ENCODE measurements at places on chromosomes 2 and 18.

- no peak for DNase-seq
These were observed 67.2 kb downstream of the SPRED2 start for GRCh38 chr2:65364986-65365733.

DNA sequence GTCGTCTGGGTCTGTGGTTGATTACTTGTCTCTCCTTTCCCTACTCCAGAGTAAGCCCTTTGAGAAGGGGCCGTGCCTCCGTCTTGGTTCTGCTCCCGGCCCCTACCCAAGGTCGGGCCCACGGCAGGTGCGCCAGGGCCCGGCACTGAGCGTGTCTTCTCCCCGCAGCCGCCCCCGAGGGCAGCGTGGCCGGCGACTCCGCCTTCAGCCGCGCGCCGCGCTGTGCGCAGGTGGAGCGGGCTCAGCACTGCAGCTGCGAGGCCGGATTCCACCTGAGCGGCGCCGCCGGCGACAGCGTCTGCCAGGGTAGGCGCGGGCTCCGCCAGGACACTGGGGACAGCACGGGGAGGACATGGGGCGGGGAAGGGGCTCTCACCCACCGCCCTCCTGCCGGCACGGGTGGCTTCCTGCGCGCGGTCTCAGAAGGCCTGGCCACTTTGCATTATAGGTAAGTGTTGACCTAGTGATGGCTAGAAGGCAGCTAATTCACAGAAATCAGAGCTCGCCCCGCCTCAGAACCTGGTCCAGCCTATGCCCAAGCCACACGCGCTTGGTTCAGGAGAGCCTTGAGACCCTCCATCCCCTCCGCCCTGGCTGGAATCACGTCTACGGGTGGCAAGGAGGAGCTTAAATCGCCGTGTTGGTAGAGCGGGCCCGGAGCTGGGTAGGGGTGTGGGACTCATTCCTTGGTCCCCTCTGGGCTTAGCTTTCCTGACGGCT is 43.5 kb downstream of the FBLN7 start:
- DNase-seq: no peak

DNA sequence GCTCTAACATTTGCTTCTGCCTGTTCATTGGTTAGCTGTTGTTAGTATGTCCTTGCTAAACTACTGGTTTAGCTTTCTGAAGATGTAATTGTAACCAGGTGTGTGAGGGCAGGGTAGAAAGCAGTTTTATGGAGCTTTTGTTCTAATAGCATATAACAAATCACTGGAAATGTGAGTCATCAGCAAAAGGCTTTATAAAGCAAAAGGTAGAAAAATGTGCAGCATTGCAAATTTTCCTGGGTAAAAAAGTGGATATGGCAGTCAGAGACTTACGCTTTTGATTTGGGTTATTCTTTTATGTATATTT is 85.3 kb downstream of the ZNF407 start:
- DNase-seq: peak; percentile 55

DNA sequence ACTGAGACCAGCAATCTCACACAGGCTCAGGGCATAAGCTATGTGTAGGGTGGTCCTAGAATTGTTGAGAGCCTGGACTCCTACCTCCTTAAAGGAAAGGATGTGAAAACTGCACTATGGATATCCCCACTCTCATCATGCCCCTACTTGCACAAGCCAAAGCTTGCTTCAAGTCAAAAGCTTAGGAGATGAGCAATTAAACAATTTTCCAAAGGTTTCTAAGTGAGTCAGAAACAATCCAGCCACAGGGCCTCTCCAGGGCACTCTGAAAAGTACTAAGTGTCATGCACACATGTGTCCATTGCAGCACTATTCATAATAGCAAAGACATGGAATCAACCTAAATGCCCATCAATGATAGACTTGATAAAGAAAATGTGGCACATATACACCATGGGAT is 215.4 kb downstream of the AFF3 start:
- DNase-seq: no peak

GRCh38 chr2:120629241-120629895 is 106.3 kb upstream of the GLI2 start:
- DNase-seq: no peak

GRCh38 chr18:37247497-37248161 is 318.0 kb downstream of the CELF4 start:
- DNase-seq: no peak

DNA sequence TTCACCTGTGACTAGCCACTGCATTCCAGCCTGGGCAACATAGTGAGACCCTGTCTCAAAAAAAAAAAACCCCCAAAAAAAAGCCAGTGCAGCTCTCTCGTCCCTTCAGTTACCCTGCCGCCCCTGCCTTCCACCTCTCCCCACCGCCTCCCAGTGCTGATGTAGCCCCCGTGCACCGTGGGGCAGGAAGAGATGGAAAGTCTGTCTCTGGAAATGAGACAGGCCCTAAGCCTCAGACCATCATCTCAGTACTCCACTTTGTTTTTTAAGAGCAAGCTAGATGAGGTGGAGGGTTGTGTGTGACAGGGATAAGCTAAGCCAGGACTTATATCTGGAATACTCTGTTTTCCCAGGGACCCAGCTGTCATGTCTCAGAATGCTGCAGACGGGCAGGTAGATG is 32.0 kb downstream of the MERTK start:
- no peak for DNase-seq

GRCh38 chr2:46471-47345 is at the start of gene FAM110C:
Gene FAM110C (minus strand): TSS chr2:46505. CDS start chr2:46385, 120 bp downstream.
- DNase-seq: no peak

- no peak for DNase-seq
These were observed 97.6 kb upstream of the RAB6C start for GRCh38 chr2:129881786-129882396.

GRCh38 chr2:37601569-37601968 is 69.9 kb downstream of the CDC42EP3 start:
- DNase-seq: no peak

GRCh38 chr2:210860276-210860675 is 303.9 kb downstream of the CPS1 start:
- peak; percentile 50 for DNase-seq

DNA sequence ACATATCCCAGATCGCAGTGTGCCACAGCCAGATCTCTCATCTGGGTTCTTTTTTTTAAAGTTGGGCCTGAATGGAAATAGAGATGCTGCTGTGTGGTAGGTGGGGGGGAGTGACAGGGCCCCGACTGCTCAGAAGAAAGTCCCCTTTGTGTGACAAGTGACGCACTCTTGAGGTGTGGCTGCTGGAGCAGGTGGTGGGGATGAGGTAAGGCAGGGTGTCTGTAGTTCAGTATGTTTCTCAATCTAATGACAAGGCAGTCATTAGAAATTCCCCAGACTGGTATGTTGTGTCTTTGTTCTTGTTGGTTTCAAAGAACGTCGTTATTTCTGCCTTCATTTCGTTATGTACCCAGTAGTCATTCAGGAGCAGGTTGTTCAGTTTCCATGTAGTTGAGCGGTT is 128.8 kb upstream of the TACR1 start:
- no peak for DNase-seq

DNA sequence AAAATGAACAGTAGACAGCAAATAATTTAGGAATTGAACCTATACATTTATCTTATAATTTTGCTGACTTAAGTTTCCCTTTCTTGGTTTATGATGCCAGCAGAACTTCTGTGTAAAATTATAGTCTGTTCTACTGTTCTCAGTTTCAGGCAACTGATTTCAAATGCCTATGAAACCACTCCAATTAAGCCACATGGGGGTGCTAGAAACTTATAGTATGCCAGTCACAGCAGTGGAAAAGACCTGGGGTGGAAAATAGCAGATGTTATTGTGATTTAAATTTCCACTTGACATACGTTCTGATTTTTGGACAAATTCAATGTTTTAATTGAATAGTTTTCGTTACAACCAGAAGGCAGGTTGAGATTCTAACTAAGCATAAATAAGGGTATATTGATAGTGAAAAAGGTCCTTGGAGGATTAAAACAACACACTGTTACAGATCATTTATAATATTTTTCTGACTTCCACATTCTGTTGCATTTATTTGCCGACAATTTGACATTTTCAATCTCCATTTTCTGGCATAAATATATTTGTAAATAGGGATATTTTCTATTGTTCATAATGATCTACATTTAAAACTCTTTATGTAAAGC is 61.4 kb downstream of the CPS1 start:
- peak; percentile 37 for DNase-seq

GRCh38 chr2:18273205-18273604 is 287.2 kb downstream of the RDH14 start:
- DNase-seq: no peak

DNA sequence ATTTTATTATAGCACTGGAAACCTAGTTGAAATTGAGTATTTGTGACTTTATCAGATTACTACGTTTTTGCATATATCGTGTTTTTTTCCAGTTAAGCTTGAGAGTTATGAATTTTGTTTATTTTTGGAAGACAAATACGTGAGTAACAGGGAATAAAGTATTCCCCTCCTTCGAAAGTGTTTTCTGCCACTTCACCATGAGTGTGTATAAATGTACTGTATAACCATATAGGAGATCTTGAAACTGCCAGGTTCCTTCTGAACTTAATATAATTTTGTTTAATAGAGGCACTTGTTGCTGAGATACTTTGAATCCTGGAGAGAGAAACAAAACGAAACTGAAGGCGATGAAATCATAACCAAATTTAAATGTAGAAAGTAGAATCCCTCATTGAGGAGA is 1004.4 kb upstream of the ZEB2 start:
- no peak for DNase-seq

DNA sequence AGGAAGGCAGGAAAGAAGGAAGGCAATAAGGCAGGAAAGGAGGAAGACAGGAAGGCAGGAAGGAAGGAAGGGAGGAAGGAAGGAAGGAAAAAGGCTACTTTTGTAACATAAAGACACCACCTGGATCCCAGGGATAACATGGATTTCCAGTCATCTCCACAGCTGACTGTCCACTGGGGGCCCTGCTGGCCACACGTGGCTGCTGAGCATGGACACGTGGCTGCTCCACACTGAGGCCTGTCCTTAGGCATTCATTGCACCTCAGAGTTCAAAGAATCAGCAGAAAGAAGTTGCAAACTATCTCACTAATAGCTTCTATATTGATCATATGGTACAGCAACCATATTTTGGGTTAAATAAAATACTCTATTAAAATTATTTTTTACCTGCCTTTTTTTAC is 130.2 kb upstream of the SALL3 start:
- no peak for DNase-seq

DNA sequence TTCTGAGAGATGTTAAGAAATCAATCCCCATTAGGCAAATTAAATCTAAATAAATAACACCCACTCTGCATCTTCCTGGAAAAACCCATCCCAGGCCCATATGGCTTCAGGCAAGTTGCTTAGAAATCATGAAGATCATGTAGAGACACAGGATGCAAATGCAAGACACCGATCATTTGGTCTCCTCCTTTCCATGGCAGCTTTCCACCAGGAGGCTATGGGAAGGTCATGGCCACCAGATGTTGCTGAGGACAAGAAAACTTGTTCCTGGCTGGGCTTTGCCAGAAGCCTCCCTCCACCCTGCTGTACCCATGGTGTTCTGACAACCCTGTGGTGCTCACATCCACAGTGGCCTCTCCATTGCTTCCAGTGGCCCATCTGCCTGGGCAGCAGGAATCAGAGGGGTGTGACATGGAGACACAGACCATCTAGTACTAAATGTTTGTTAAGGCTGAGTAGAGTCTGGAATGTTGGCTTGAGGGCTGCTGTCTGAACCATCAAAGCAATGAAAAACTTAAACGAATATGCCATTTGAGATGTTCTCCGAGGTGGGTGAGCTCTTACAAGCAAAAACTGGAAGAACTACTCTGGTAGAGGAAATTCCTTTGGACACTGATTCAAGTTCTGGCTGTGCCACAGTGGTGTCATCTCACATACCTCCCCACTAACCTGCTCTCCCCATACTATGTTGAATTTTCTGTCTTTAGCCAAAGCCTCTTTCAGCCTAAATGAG is 293.2 kb downstream of the TNS1 start:
- no peak for DNase-seq

DNA sequence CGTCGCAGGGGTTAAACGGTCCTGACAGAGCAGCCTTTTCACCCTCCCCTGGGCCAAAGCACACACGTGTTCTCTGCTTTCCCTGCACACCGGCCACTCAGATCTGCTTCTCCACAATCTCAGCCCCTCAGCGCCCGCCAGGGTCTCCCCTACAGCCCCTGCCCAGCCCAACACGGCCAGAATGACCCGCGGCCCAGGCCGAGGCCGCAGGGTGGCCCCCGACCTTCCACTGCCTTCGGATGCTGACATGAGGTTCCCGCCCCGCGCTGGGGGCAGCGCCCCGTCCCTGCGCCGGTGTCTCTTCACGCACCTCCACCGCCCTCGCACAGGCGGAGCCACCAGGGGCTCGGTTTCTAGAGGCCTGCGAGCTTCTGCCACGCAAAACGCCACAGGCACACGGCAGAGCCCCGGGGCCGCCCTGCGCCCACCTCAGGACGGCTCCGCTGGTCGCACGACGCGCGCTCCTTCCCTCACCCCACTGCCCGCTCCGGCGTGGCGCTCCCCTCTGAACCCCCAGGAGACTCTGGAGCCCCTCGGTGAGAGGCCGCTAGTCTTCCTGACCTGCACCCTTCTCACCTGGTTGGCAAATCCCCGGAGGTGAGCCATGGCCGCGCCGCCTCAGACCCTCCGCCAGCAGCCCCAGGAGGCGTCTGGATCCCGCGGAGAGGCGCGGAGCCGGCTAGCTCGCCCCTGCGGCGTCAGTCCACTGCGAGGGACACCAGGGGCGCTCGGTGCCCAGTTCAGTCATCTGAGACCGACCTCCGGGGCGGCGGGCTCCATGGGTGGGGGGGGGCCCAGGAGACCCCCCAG is 749 bp downstream of the STK25 start:
- no peak for DNase-seq

- no peak for DNase-seq
These were observed 74.3 kb upstream of the IGFBP5 start for GRCh38 chr2:216769626-216770025.

DNA sequence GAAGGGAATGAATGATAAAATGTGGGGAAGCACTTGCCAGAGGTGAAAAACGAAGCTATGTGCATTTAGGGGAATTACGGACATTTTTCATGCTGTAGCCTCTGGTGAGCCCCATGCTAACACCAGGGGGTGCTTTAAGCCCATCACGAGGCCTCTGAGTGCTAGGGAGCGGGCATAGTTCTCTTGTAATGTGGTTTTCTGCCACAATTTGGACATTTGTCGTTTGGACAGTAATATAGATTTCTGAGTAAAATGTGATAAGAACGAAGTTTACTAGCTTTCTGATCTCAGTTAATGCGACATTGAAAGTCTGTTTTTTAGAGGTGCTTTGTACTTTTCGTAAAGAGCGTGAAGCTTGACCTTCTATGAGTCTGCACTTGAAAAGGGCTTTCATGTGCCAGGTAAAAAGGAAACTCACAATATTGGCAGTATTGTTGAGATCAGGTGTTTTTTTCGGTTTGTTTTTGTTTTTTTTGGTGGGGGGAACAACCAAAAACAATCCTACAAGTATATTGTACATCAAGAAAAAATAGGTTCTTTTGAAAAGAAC is 50.6 kb downstream of the TRAF3IP1 start:
- no peak for DNase-seq

DNA sequence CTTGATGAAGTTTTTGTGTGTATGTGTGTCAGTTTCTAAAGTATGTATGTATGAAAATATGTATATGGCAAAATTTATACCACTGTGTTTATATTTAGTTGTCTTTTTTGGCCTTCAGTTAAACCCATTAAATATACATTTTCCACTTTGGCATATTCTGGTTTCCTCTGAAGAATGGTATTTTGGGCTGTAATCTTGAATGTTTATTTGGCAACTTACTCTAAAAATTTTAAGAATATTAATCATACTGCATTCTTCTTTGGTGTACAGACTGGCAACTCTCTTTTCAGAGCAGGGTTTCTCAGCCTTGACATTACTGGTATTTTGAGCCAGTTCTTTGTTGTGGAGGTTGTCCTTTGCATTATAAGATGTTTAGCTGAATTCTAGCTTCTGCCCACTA is 27.9 kb upstream of the CCBE1 start:
- no peak for DNase-seq
